Fibroblast of lung (primary cell): ENCODE measurements at places on chromosomes 11 and 22. TPM values are rescaled to one million over a fixed set of nuclear protein-coding genes. Genes with fewer than 3 reads are reported as not detected.

Gene DCHS1
- total RNA-seq = 11.0 and 23.9 TPM in 2 replicates

Gene E2F8
- total RNA-seq = 0.17 TPM in 1 of 2 replicates, not detected in the other

Gene CCDC81
- total RNA-seq = 0.26 and 0.66 TPM in 2 replicates

Gene OR8G1
- not detected in 2 replicates for total RNA-seq

Gene KIF18A
- total RNA-seq = 4.9 and 12.6 TPM in 2 replicates

Gene SLC7A4
- total RNA-seq = 0.26 and 0.83 TPM in 2 replicates

Gene XKR3
- total RNA-seq = 0.17 TPM in 1 of 2 replicates, not detected in the other

Gene PATE2
- 0.17 TPM in 1 of 2 replicates, not detected in the other for total RNA-seq

Gene SCUBE2
- 1.8 TPM in 2 replicates for total RNA-seq

Gene MS4A12
- total RNA-seq = not detected in 2 replicates
